Stimulated activated naive CD4-positive, alpha-beta T cell (primary cell): ENCODE measurements at places on chromosomes 11 and 22.

DNA sequence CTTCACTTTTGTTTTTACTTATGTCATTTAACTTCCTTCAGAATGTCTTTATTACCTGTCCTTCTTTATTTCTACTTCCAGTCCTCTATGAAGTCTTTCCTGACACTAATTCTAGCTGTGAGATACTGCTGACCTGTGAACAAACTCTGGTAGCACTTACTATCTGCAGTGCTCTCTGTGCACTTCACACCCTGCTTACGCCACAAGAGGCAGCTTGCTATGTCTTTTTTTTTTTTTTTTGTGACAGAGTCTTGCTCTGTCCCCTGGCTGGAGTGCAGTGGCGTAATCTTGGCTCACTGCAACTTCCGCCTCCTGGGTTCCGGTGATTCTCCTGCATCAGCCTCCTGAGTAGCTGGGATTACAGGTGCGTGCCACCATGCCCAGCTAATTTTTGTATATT is 10.7 kb downstream of the STIM1 start:
- DNase-seq: no peak

DNA sequence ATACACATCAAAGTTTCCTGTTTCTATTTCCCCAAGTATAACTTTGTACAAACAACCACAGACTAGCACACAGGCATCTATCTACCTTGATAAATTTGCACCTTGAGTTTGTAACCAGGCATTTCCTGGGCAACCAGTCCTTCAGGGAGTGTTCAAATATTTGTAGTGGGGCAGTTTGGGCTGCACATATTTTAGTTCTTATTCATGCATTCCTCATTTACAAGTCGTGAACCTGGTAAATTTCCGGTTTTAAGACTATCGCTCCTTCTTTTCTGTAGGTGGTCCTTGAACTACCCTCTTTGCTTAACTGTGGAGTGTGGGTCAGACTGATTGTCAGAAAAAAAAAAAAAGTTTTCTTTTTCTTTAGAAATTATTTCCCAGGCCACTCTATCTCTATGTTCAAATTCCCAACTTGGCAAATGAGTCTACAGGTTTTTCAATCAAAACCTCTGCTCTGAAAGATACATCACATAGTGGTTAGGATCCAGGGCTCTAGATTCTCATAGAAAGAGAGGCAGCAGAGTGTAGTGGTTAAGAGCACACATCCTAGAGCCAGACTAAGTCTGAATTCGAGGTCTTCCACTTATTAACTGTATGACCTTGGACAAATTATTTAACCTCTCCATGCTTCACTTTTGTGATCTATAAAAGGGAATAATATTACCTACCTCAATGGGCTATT is 201.5 kb downstream of the SOX6 start:
- no peak for DNase-seq

- DNase-seq: no peak
Measured at GRCh38 chr22:32979606-32980005, 78.6 kb downstream of the SYN3 start.

DNA sequence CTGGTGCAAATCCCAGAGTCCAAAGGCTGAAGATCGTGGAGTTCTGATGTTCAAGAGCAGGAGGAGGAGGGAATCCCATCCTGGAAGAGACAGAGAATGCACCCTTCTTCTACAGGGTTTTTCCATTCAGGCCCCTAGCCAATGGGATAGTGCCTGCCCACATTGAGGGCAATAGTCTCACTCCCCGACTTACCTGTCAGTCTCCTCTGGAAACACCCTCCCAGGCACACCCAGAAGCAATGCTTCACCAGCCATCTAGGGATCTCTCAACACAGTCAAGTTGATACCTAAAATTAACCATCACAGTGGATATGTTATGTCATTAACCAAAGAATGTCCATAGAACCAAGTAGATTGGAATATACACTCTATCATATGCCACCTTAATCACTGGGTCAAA is 72.9 kb downstream of the FAM83F start:
- DNase-seq: no peak

GRCh38 chr22:44667276-44667675 is 34.7 kb upstream of the PRR5 start:
- no peak for DNase-seq
